ENCODE measurements at places on chromosomes 2 and 18.

- DNase-seq = no peak
These were observed 628.6 kb downstream of the CCDC85A start for GRCh38 chr2:56812432-56812831.

- DNase-seq = no peak
These were observed 6.8 kb downstream of the ADCYAP1 start for GRCh38 chr18:911486-911885.

DNA sequence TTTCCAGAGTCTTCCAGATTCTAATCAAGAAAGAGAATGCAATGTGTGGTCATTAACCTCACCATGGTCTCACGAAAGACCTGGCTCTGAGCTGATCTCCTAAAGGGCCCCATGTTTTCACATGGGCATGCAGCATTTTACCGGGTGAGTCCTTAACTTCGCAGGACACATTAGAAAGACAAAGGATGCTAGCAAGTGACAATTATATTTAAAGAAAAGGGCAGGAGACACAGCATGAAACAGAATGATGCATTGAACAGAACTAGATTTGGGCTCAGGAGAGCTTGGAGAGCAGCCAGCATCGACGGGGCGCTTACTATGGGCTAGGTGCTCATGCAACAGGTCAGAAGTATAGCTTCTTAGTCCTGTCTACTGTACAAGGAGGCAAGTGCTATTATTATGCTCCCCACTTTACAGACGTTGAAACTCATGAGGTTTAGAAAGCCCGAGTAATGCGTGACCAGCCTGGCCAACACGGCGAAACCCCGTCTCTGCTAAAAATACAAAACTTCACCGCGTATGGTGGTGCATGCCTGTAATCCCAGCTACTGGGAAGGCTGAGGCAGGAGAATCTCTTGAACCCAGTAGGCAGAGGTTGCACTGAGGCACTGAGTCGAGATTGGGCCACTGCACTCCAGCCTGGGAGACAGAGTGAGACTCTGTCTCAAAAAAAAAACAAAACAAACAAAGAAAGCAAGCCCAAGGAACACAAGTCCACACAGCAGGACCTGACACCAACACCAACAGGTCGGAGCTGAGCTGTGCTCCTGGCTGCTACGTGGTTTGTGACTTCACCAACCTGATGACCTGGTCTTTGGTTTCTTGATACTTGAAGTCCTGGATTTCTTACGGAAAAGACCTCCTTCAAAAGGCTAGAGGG, 16.1 kb downstream of the MBP start:
- no peak for DNase-seq

GRCh38 chr2:28101123-28101522, 210.6 kb downstream of the BABAM2 start:
- no peak for DNase-seq

DNA sequence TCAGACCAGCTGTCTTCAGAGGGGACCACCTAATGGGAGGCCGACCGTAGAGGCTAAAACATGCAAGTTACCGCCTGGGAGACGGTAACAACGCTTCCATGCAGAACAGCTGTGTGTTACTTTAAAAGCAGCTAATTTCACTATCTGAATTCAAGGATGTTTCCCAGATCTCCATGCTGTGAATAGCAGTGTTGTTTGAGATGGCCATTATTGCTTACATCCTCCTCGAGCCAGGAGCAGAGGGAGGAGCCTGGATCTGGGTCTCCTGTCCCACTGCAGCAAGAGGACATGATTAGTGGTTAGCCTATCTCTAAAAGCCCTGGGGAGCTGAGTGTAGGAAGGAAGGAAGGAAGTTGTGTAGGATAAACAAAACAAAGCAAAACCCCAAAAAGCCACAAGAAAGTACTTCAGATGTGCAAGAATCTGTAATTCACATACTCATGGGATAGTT, 50.9 kb downstream of the ACTR2 start:
- DNase-seq = peak; percentile 39

GRCh38 chr2:67400560-67401485, 3.7 kb downstream of the ETAA1 start:
- DNase-seq = no peak

DNA sequence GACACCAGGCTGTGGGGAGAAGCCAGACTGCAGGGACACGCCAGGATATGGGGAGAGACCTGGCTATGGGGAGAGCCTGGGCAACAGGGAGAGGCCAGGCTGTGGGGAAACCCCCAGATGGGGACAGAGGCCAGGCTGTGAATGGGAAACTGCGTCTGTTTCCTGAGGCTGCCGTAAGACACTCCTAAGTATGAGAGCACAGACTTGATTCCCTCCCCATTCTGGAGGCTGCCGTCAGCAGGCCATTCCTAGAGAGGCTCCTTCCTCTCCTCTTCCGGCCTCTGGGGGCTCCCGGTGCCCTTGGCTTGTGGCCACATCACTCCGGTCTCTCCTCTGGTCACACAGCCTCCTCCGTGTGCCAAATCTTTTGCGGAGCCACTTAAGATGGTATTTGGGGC, 32.3 kb downstream of the ADI1 start:
- DNase-seq = no peak
